ENCODE measurements at places on chromosomes 1 and 21. TPM values are rescaled to one million over a fixed set of nuclear protein-coding genes. Genes with fewer than 3 reads are reported as not detected.
A peak's percentile ranks its signal among the peaks of the same experiment; 100 is the strongest.

Gene SMCP
- not detected for total RNA-seq

Gene DR1
- total RNA-seq: 34.8 TPM

GRCh38 chr1:204578867-204579664 lies 62.9 kb downstream of the MDM4 start:
- no peak overlapping the region for H3K27ac ChIP-seq
- DNase-seq: no peak
- H3K4me1 ChIP-seq: peaks cover 20% of the 10 kb centered on the region
- no peaks in the 10 kb centered on the region for H3K36me3 ChIP-seq
- H3K27me3 ChIP-seq: no peaks in the 10 kb centered on the region

GRCh38 chr1:67171574-67171955 lies 5.3 kb downstream of the IL23R start:
- DNase-seq: no peak
- H3K27ac ChIP-seq: no peak overlapping the region
- H3K36me3 ChIP-seq: no peaks in the 10 kb centered on the region

Gene ST6GALNAC3
- not detected for total RNA-seq

DNA sequence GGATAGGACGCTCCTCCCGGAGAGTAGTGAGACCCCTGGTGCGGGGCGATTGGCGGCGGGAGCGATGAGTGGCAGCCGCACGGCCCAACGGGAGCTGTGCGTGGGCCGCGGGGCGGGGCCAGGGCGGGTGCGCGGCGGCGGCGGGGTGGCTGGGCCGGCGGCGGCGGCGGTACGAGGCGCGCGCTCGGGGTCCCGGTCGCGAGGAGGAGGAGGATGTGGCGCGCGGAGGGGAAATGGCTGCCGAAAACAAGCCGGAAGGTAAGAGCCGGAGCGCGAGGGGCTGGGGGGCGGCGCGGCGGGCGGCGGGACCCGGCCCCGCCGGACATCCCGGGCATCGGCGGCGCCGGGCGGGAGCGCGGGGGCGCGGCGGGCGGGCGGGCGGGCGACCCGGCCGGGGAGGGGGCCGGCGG lies at the start of gene CAMTA1:
Gene CAMTA1 (plus strand): TSS at position 137 of the 410 bp plus-strand sequence. CDS start 77 bp downstream, at position 214.
- H3K27ac ChIP-seq: peak within 1 kb of the TSS; percentile 75
- H3K4me1 ChIP-seq: peaks cover 21% of the 10 kb centered on the region
- no peaks in the 10 kb centered on the region for H3K27me3 ChIP-seq
- no peaks in the 10 kb centered on the region for H3K36me3 ChIP-seq
- peak within 1 kb of the TSS; percentile 84 for H3K4me3 ChIP-seq

GRCh38 chr1:163170975-163171676 lies 31.6 kb downstream of the RGS5 start:
- DNase-seq: peak; percentile 64
- peak overlapping the region; percentile 42 for H3K27ac ChIP-seq
- H3K4me1 ChIP-seq: peaks cover 70% of the 10 kb centered on the region
- H3K4me3 ChIP-seq: peak overlapping the region; percentile 20

- H3K27ac ChIP-seq: no peak overlapping the region
- H3K27me3 ChIP-seq: no peaks in the 10 kb centered on the region
- DNase-seq: no peak
Measured at GRCh38 chr1:43691871-43692815, 15.2 kb upstream of the ST3GAL3 start.

GRCh38 chr1:147924813-147925212 lies 3.4 kb upstream of the GPR89B start:
- no peak for DNase-seq
- no peak overlapping the region for H3K27ac ChIP-seq
- no peak overlapping the region for H3K4me3 ChIP-seq
- H3K27me3 ChIP-seq: no peaks in the 10 kb centered on the region
- H3K36me3 ChIP-seq: no peaks in the 10 kb centered on the region
- no peaks in the 10 kb centered on the region for H3K4me1 ChIP-seq

GRCh38 chr1:227450489-227450888 lies 112.9 kb upstream of the ZNF678 start:
- DNase-seq: no peak
- no peaks in the 10 kb centered on the region for H3K4me1 ChIP-seq
- H3K36me3 ChIP-seq: no peaks in the 10 kb centered on the region

- H3K27me3 ChIP-seq: no peaks in the 10 kb centered on the region
- no peaks in the 10 kb centered on the region for H3K36me3 ChIP-seq
- H3K27ac ChIP-seq: peak overlapping the region; percentile 48
- peaks cover 35% of the 10 kb centered on the region for H3K4me1 ChIP-seq
- no peak overlapping the region for H3K4me3 ChIP-seq
- DNase-seq: peak; percentile 97
Measured at GRCh38 chr1:226763905-226764264, 24.8 kb upstream of the ITPKB start.
